ENCODE measurements at places on chromosomes 11 and 22. TPM values are rescaled to one million over a fixed set of nuclear protein-coding genes. Genes with fewer than 3 reads are reported as not detected.

The OR2AG1 gene
- not detected for total RNA-seq

The TPBGL gene
- 0.47 TPM for total RNA-seq

The OR52I2 gene
- not detected for total RNA-seq

DNA sequence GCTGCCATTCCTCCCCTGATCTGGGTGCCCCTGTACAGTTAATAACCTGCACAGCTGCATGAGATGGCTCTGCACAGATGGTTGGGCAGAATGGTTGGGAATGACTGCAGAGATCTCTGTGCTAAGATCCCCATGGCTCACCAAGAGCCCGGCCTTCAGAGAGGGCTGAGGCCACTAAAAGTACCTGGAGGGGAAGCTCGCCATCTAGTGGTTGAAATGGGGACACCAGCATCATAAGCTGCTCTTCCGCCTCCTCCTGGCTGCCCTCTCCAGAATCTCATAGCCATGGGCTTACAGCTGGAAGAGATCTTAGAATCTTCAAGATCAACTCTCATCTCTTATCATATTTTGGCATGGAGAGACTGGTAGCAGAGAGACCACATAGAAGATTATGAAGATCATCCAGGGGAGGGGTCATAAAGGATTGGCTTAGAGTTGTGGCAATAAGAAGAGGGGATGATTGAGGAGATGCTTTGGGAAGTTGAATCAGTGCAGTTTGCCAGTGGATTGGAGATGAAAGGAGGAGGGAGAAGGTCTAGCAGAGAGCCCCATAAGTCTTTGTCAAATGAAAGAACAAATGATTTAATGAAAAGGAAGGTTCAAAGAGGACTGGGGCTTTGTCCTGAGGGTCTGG, 22.0 kb upstream of the TLCD5 start:
- H3K27me3 ChIP-seq = peaks cover 6% of the 10 kb centered on the region
- peaks cover 21% of the 10 kb centered on the region for H3K4me1 ChIP-seq
- peak overlapping the region; percentile 46 for H3K27ac ChIP-seq
- no peak overlapping the region for H3K4me3 ChIP-seq
- no peak for DNase-seq

DNA sequence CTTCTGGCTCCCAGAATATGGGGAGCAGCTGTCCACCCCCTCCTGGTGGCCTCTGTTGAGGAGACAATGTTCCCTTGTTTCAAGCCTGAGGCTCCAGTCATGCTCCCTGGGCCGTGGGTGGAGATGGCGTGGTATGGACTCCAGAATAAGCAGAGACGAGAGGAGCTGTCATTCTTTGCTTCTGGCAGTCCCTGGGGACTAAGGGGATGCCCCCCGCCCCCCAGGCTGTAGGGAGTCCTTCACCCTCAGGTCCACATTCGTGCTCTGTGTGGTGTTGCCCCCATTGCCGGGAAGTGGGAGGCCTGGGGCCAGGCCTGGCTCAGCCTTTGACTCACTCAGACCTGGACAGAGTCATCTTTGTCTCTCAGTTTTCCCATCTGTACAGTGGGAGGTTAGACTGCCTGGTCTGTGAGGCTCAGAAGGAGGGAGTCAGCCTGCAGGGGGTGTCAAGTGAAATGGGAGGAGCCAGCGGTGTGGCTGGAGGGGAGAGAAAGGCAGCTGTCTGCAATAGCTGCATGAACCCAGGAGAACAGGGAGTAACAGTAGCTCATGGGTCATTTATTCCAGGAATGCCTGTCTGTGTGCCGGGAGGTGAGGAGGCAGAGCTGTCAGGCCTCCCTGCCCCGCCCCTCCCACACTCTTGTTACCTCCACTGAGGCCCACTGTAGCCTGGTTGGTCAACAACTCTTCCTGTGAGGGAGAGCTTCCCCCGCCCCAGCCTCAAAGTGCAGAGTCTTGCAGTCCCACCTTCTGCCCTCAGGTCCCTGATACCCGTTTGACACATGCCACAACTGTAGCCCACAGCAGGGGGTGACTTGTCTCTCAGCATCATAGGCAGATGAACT, 6.3 kb downstream of the ARHGEF17 start:
- peaks cover 93% of the 10 kb centered on the region for H3K4me1 ChIP-seq
- peak; percentile 75 for DNase-seq
- no peaks in the 10 kb centered on the region for H3K27me3 ChIP-seq
- peak overlapping the region; percentile 79 for H3K27ac ChIP-seq
- no peaks in the 10 kb centered on the region for H3K36me3 ChIP-seq
- H3K4me3 ChIP-seq = peak overlapping the region; percentile 78
